Left hindlimb (tissue), 1 donor: ENCODE measurements at places on chromosomes 5 and 9.

DNA sequence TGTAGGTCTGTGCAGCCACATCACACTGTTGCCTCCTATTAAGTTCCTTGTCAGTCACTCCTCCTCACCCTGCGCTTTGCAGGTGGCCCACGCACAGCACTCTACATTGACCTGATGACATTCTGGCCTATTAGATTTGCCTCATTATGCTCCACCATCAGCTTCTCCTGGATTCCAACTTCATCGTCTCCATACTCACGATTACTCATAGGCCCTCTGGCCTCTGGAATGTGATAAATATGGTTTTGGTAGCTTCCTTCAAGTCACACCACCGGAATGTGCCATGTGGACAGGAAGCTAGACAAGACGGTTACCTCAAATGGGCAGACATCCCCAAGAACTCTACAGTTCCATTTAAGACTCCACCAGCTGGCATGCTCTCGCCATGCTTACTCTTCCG, 158.0 kb upstream of the LHFPL2 start:
- DNase-seq = no peak

GRCh38 chr5:137751869-137752491, 2.2 kb downstream of the HNRNPA0 start:
- DNase-seq = no peak

DNA sequence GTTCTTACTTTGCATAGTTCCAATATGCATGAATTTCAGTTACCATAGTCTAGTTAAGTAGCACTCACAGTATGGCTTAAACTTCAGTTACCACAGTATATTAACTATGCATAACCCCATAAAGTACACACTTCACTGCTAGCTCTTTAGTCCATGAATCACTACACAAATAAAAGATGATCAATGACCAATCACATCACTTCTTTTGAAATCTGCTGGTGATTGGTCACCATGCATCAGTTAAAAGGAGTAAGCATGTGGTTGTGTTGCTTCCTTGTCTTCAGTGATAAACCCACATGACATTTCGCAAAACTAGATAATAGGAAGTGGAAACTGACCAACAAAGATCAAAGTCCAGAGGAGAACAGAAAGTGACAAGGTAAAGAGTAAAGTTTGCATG, 79.0 kb downstream of the TAF11L14 start:
- DNase-seq = no peak

- DNase-seq = no peak
Measured at GRCh38 chr9:91431485-91431884, 7.9 kb upstream of the NFIL3 start.

DNA sequence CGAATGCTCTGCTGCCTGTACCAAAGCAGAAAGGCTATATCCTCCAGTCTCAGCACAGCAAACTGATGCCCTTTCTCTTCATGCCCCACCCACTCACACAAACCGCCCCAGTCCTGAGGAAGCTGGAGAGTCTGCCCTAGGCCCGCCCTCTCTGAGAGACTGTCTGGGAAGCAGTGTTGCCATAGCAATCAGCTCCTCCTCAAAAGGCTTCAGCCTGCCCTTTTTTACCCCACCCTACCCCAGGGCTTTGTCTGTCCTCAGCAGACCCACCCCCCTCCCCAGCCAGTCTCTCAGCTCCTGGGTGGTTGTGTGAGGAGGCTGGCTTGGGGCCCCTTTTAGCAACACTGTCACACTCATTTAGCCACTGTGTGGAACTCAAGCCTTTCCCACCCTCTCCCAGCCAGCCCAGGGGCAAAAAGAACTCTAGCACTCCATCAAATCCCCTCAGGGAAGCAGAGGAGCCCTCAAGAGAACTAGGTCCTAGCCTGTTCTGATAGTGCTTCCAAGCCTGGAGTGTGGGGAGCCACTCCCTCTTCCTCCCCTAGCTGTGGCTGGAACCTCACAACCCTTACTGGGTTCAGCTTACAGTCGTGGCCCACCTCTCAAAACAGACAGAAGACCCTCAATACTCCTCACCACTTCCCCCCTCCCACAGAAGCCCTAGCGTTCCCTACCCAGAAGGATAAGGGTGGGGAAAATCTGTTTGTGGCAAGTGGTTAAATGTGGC, 1.4 kb downstream of the ATOSB start:
- DNase-seq = peak; percentile 88

GRCh38 chr5:68251386-68251785, 35.8 kb downstream of the PIK3R1 start:
- DNase-seq = no peak

DNA sequence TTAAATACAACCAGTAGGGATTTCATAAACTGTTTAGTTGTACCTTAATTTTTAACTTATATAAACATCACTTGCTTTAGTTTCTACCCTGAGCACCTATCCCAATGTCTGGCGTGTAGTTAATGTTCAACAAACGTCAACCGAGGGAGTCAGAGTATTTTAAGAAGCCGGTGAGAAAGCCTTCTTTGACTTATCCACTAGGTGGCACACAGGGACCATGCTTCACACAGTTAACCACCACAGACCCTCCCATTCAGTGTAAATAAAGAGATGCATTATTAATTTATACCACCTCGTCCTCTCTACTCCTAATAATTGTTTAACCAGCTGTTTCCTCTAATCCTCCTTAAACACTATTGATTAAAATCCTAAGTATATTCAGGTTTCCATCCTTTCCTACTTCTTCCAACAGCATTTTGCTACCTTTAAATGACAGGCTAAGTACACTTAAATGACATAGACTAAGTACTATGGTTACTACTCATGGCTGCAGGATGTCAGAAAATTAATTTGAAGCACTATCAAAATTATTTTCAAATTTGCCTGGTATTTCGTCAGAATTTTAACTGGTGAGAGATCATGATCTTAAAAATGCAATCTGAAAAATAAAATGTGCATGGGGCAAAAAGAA, 2.3 kb downstream of the HAPLN1 start:
- DNase-seq = peak; percentile 39

- no peak for DNase-seq
Measured at GRCh38 chr9:74078647-74079046, 418.5 kb upstream of the RORB start.

GRCh38 chr5:153402550-153402949, 87.9 kb upstream of the GRIA1 start:
- no peak for DNase-seq

DNA sequence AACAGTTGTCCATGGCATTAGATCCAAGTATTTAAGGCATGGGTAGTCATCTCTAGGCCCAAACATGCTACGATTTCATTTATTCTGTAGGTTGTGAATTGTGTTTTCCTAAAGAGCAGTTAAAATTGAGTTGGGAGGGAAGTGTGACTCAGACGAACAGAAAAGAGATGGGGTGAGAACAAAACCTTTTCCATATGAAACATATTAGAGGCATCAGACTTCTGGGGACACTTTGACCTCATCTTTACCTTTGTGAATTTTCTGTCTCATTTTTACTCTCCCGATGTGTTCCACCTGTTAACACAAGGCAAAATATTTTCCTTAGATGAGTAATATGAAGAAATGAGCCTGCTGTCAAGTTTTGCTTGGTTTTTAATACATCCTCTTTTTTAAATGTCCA, 181.3 kb downstream of the ESM1 start:
- no peak for DNase-seq

- DNase-seq = no peak
Measured at GRCh38 chr5:10334831-10335230, 18.7 kb upstream of the MARCHF6 start.

GRCh38 chr5:142644127-142644526, 41.8 kb downstream of the FGF1 start:
- no peak for DNase-seq

GRCh38 chr5:147558826-147559225, 49.0 kb upstream of the DPYSL3 start:
- no peak for DNase-seq

GRCh38 chr5:84378961-84379360, 5.7 kb downstream of the EDIL3 start:
- no peak for DNase-seq

- DNase-seq = no peak
Measured at GRCh38 chr5:149224282-149224681, 47.4 kb upstream of the AFAP1L1 start.

DNA sequence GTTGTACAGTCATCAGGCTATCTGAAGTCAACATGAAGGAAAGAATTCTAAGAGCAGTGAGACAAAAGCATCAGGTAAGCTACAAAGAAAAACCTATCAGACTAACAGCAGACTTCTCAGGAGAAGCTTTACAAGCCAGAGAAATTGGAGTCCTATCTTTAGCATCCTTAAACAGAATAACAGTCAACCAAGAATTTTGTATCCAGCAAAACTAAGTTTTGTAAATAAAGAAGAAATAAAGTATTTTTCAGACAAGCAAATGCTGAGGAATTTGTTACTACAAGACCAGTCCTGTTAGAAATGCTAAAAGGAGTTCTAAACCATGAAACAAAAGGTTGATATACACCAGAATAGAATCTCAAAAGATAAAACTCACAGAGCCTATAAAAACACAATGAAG, 501.2 kb downstream of the ZNF608 start:
- DNase-seq = no peak

DNA sequence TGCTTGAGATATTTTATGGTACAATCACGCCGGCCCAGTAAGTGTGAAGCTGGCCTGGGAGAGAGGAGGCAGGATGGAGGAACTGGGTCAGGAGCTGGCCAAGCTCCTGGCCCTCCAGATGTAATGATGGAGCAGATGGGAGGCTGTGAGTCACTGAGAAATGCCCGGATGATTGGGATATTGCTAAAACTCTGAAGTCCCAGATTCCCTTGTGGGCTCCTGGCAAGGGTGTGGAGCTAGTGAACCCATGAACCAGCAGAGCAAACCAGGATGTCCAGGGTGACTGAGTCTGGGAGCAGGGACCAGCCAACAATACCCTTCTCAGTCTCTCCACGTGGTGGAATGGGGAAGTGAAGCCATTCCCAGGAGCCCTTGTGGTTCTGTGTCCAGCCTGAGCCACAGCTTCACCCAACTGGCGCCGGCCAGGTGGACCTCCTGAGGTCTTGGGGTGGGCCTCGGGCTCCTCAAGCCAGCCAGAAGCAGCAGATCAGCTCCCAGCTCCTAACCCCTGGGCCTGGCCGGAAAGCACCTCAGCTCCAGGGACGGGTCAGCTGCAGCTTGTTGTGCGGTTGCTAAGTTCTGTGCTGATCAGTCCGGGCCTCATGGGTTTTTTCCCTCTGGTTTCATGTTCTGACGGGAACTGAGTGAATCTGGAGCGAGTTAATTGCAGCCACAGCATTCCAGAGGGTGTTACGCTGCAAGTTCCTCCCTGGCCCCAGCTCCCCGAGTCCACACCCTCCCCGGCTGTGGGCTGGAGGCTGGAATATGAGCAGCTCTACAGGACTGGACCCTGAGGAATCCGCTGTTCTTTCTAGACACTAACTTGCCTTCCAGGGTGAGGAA, 37.6 kb downstream of the DUSP1 start:
- DNase-seq = peak; percentile 92

DNA sequence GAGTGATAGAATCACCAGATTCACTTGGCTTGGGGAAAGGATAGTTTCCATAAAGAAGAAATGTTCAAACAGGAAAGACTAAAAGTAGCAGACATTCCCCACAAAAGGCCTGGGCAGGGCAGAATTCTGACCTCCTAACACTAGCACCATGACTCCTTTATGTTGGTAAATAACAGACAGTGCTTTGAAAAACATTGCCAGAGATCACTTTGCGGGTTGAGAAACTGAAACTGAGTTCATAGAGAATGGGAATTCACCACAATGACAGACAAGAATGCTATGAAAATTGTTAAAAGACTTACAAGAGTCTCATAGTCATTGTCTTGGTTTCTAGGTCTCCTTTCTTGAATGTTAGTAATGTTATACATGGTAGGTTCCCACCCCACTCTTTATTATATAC, 172.5 kb upstream of the GLRA1 start:
- DNase-seq = no peak

DNA sequence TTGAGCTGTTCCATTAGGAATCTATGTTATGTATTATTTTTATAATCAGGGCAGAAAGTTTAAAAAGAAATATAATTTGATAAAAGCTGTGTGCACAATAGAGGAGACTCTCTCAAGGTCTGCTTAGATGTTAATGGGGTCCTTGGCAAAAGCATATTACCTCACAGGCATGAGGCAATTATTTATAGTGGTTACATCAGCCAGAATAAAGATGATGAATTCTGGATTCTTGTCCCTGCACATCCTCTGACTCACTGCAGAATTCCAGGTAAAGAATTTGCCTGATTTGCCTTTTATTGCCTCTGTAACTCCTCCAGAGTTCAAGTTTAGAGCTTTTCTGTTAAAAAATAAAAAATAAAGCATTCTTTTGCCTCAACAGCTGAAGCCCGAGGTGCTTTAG, 253.6 kb downstream of the MAST4 start:
- DNase-seq = no peak
